Stimulated activated naive B cell treated with anti-CD40 and anti-IgM and Interleukin-4, amounts not matched to agents 10 μg/mL and 1 μg/mL and 100 μg/mL, for 72 hours (primary cell): ENCODE measurements at places on chromosomes 2 and 18.

DNA sequence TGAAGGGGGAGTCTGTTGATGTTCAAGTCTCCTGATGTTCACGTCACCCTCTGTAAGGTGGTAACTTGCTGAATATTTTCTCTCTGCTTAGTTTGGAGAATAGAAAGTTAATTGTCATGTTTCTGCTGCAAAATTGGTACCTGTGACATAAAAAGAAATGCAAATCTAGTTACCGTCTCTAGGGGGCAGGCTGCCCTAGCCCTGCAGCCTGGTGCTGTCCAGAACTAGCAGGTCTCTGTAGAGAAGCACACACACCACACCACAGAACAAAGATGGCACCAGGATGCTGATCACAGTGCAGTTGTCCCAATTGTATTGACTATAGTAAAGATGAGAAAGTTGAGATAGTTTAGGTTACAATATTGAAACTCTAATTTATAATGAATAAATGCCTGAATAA, 47.0 kb downstream of the SLC9A4 start:
- H3K4me1 ChIP-seq: no peaks in the 10 kb centered on the region
- no peak overlapping the region for H3K4me3 ChIP-seq
- H3K27ac ChIP-seq: no peak overlapping the region

DNA sequence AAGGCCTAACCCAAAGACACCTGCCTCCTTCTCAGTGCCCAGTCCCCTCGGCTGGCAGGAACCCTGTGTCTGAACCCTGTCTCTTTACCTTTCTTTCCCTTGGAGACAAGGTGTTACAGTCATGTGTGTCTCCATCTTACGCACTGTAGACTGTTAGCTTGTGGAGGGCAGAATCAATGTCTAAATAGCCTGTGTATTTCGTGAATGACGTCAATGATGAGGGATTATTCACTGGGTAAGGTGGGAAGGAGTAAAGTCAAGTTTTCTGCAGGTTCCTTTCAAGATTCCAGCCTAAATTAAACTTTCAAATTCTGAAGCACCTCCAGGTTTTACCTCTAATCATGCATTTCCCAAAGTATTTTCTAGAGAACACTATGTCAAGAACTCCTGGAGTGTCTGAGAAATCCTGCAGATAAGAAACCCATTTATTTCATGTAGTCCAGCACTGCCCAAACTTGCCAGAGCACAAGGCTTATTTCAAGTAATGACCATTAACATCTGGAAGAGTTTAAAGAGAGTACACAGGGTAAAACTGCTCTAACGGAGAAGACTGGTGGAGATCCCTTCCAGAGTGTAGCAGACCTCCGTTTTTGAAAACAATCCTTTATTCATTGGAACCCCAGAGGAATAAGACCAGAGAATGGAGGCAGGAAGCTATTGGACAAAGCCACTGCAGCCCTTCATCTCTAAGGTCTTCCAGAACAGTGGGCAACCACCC, 72.8 kb downstream of the KCNF1 start:
- H3K27me3 ChIP-seq: no peaks in the 10 kb centered on the region
- no peak overlapping the region for H3K4me3 ChIP-seq
- H3K36me3 ChIP-seq: no peaks in the 10 kb centered on the region
- no peak overlapping the region for H3K27ac ChIP-seq

GRCh38 chr2:152622219-152622618, 95.0 kb downstream of the PRPF40A start:
- DNase-seq: no peak
- no peak overlapping the region for H3K27ac ChIP-seq
- peaks cover 2% of the 10 kb centered on the region for H3K36me3 ChIP-seq
- H3K27me3 ChIP-seq: no peaks in the 10 kb centered on the region

- H3K27me3 ChIP-seq: peaks cover 21% of the 10 kb centered on the region
- H3K4me3 ChIP-seq: no peak overlapping the region
- no peak overlapping the region for H3K27ac ChIP-seq
- H3K36me3 ChIP-seq: peaks cover 3% of the 10 kb centered on the region
- no peak for DNase-seq
- H3K4me1 ChIP-seq: no peaks in the 10 kb centered on the region
Measured at GRCh38 chr2:11065833-11066485, 89.3 kb upstream of the SLC66A3 start.

DNA sequence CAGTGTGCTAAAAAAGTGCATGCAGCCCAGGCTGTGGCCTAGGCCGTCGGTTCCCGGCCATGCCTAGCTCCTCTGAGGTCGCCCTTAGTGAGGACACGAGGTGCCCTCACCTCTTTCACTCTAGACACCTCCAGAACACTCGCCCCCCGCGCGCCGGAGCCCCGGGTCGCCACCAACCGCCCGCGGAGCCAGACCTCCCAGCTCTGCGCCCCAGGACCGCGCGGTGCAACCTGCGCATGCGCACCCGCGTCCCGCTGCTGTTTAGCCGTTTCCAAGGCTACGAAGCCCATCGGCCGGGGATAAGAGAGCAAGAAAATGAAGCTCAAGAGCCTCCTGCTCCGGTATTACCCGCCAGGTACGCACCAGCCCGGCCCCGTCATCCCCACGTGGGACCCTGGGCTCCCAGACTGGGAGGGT, at the start of gene DAW1:
DAW1 (plus strand) TSS at position 257 of the 417 bp plus-strand sequence; CDS start at position 316, 59 bp downstream.
- peak within 1 kb of the TSS; percentile 23 for H3K4me3 ChIP-seq
- no peaks in the 10 kb centered on the region for H3K4me1 ChIP-seq
- H3K27me3 ChIP-seq: peaks cover 45% of the 10 kb centered on the region
- peak; percentile 17 for DNase-seq
- H3K27ac ChIP-seq: no peak within 1 kb of the TSS

DNA sequence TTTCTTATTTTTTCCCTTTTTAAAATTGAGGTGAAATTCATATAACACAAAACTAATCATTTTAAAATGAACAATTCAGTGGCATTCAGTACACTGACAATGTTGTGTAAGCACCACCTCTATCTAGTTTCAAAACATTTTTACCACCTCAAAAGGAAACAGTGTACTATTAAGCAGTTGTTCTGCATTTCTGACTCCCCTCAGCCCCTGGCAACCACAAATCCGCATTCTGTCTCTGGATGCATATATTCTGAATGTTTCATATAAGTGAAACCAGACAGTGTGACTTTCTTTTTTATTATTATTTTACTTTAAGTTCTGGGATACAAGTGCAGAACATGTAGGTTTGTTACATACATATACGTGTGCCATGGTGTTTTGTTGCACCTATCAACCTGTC, 19.2 kb upstream of the TANK start:
- peak overlapping the region; percentile 22 for H3K4me3 ChIP-seq
- H3K27ac ChIP-seq: peak overlapping the region; percentile 14
- DNase-seq: no peak
- H3K4me1 ChIP-seq: peaks cover 46% of the 10 kb centered on the region

DNA sequence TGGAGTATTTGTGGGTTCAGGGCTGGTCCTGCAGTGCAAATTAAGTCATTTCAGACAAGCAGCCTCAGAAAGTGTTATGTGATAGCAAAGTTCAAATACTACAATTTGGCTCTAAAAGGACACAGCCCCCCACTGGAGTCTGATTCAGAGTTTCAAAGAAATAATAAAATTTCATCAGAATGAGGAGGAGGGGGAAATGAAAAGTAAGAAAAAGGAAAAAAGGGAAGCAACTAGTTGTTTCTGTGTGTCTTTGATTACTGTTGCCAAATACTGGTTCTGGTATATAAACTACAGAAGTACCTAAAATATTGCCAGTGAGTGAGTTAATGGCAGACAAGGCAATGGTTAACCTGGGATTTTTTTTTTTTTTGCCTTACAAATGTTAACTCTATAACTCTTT, 773.9 kb downstream of the BCL11A start:
- H3K4me1 ChIP-seq: peaks cover 11% of the 10 kb centered on the region
- no peaks in the 10 kb centered on the region for H3K27me3 ChIP-seq
- H3K4me3 ChIP-seq: no peak overlapping the region
- no peaks in the 10 kb centered on the region for H3K36me3 ChIP-seq
- no peak overlapping the region for H3K27ac ChIP-seq

GRCh38 chr2:39646267-39646666, 19.4 kb upstream of the TMEM178A start:
- DNase-seq: no peak
- H3K4me1 ChIP-seq: no peaks in the 10 kb centered on the region

DNA sequence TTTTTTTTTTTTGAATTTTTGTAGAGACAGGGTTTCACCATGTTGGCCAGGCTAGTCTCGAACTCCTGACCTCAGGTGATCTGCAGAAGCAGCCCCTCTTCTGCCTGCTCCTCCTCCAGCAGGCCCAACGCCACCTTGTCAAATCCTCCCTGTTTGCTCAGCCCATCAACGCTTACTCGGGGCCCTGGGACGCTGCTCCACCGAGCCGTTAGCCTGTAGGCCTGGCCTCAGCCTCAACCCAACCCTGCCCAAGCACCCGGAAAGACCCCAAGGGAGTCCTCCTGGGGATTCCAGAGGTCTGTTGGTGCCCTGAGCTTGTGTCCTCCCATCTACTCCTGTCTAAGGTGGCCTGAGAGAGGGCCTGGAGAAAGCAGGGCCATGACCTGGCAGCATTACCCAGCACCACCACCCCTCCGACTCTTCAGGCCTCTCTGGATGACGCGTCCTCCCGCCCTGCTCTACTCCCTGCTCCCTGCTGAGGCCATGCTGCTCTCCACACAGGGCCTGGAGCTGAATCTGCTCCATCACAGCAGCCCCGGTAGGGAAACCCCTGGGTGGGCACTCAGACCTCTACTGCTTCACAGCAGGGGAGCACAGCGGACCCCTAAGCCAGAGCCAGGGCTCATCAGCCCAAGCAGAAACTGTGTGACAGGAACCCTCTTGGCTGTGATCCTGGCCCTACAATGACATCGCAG, 3.2 kb downstream of the STK25 start:
- H3K27me3 ChIP-seq: no peaks in the 10 kb centered on the region
- peaks cover 16% of the 10 kb centered on the region for H3K36me3 ChIP-seq
- no peak overlapping the region for H3K4me3 ChIP-seq
- H3K27ac ChIP-seq: no peak overlapping the region
- DNase-seq: no peak

- peaks cover 11% of the 10 kb centered on the region for H3K36me3 ChIP-seq
- H3K4me1 ChIP-seq: no peaks in the 10 kb centered on the region
- H3K27ac ChIP-seq: no peak overlapping the region
- no peak for DNase-seq
- peaks cover 40% of the 10 kb centered on the region for H3K27me3 ChIP-seq
Measured at GRCh38 chr2:237942513-237942899, 24.3 kb upstream of the UBE2F start.

DNA sequence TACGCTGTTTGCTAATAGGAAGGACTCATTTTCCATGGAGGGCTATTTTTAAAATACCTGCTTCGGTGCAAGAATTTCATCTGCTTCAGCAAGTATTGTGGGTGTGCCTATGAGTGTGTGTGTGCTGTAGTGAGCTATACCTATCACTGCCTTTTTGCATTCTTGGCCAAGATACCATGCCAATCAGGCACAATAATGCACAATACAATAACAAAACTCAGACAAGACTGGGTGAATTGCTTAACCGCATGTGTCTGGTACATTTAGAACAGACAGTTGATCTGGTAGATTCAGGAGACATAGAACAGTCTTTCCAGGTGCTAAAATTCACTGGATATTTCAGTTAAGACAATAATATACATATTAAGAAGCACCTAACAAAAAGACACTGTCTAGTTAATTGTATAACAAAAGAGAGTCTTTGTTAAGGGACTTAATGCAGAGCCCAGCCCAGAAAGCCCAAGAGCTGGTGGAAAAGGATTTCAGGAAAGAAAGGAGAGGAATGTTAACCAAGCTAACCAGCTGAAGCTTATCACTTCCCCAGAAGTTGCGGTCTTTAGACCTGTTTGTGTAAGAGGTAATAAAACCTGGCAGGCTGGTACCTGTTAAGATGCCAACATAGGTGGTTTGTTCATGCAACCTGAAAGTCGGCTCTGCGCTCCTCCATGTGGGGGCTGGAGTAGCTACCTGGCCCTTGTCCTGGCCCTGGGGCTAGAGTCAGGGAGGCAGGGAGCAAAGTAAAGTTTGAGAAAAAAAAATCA, 153.3 kb upstream of the RBMS1 start:
- H3K27me3 ChIP-seq: no peaks in the 10 kb centered on the region
- no peak overlapping the region for H3K27ac ChIP-seq
- H3K4me1 ChIP-seq: peaks cover 5% of the 10 kb centered on the region
- DNase-seq: no peak

DNA sequence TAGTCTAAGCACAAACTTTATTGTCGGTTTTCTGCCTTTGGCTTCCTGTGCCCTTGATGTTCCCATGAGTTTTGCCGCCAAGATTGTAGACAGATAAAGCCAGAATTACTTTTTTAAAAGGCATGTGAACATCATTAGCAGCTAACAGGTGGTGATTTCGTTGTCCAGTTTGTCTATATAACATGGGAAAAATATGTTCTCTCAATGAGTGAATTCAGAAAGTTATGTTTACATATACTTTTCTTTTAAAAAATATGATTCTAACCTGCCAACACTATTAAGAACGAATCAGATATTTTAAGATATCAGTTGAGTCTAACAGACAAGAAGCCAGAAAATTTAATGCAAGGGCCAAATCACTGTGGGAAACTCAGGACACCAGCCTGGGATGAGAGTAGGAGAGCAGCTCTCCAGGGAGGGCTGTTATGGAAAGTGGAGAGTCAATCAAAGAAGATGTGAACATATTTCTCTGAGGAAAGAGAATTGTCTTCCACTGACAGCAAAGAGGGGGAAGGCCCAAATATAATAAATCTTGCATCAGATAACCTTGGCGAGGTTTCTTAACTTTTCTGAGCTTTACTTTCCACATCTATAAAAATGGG, 311.3 kb downstream of the ARHGAP15 start:
- H3K27me3 ChIP-seq: no peaks in the 10 kb centered on the region
- H3K4me3 ChIP-seq: no peak overlapping the region
- no peaks in the 10 kb centered on the region for H3K4me1 ChIP-seq
- H3K27ac ChIP-seq: no peak overlapping the region
- peaks cover 19% of the 10 kb centered on the region for H3K36me3 ChIP-seq

DNA sequence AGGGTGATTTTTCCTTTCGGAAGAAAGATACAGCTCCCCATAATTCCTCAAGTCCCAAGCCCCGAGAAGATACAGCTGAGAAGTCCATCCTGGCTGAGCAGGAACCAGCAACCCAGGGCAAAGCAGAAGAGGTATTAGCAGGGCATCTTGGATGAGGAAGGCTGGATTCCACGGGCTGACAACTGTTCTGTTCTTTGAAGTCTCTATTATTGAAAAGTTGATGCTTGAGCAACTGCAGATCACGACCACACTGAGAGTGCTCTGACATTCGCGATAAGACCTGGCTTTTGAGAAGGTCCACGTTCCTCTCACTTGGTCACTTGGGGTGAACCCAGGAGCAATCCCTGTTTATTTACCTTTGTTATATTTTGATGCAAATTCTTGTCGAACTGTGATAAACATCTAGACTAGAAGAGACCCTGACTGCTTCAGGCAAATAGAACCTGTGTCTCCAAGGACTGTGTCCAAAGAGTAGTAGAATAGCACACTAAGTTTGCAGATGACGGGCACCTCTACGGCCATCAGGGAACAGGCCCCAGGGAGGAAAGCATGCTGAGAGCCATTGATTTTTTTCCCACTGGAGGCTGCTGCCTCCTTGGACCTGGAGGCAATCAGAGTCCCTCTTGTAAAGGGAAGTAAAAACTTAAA, 133.1 kb downstream of the ARL4C start:
- peaks cover 20% of the 10 kb centered on the region for H3K4me1 ChIP-seq
- no peak overlapping the region for H3K27ac ChIP-seq
- H3K27me3 ChIP-seq: peaks cover 53% of the 10 kb centered on the region
- DNase-seq: no peak

GRCh38 chr2:241943961-241944575, 74.5 kb downstream of the RTP5 start:
- H3K36me3 ChIP-seq: peaks cover 12% of the 10 kb centered on the region
- DNase-seq: no peak
- H3K27ac ChIP-seq: no peak overlapping the region
